ENCODE measurements at places on chromosomes 5 and 9. TPM values are rescaled to one million over a fixed set of nuclear protein-coding genes. Genes with fewer than 3 reads are reported as not detected.

DNA sequence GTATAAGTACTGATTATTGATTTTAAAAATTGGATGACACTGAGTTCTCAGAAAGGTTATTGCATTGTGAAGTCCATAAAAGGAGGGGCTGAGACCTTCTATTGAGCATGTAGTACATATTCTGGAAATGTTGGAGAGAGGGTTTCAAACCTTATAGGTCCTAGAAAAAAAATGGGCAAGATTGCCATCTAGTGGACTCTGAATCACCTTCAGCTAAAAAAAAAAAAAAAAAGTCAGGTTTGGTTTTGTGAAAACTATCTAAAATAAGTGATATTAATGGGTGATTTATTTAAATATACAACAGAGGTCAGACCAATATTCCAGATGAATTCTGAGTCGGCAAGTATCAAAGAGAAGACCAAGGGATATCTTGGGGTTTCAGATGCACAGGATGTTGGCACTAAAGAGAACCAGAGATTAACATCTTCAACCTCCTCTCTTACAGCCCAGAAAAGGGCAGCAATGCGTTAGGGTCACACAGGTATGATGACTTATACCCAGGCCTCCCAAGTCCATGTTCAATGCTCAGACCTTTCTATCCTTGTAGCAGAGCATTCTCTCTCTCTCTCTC lies 109.8 kb upstream of the NMUR2 start:
- no peak overlapping the region for H3K4me3 ChIP-seq
- no peak overlapping the region for H3K27ac ChIP-seq
- no peaks in the 10 kb centered on the region for H3K36me3 ChIP-seq

GRCh38 chr5:93099902-93100347 lies 481.1 kb downstream of the NR2F1-AS1 start:
- no peak for DNase-seq
- no peak overlapping the region for H3K4me3 ChIP-seq
- no peaks in the 10 kb centered on the region for H3K4me1 ChIP-seq
- H3K27me3 ChIP-seq: no peaks in the 10 kb centered on the region

GRCh38 chr9:131271506-131271931 lies 4.8 kb downstream of the FAM78A start:
- no peak for DNase-seq
- H3K4me1 ChIP-seq: peaks cover 52% of the 10 kb centered on the region
- no peaks in the 10 kb centered on the region for H3K27me3 ChIP-seq
- no peaks in the 10 kb centered on the region for H3K36me3 ChIP-seq
- H3K4me3 ChIP-seq: peak overlapping the region; percentile 91

DNA sequence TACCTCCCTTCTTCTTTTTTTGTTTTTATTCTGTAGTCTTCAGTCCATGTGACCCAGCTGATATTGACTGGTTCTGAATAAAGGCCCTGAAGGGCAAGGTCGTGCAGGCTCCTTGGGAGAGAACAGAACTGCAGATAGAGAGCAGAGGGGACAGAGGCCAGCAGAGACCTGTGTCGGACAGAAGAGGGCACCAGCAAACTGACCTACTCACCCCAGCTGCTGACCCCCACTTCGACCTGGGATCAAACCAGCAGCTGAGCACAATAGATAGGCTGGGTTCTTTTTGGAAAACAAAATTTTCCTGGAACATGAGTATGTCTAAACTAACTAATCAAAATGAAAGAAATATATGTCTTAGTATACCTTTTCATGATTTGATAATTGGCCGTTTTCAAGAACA lies 695.1 kb downstream of the NR2F1-AS1 start:
- H3K4me3 ChIP-seq: no peak overlapping the region
- no peak for DNase-seq
- H3K27me3 ChIP-seq: no peaks in the 10 kb centered on the region
- no peaks in the 10 kb centered on the region for H3K4me1 ChIP-seq
- no peaks in the 10 kb centered on the region for H3K36me3 ChIP-seq

- no peak within 1 kb of the TSS for H3K27ac ChIP-seq
- DNase-seq: no peak
- H3K4me1 ChIP-seq: no peaks in the 10 kb centered on the region
- H3K27me3 ChIP-seq: peaks cover 8% of the 10 kb centered on the region
- no peaks in the 10 kb centered on the region for H3K36me3 ChIP-seq
Observed at GRCh38 chr9:122228568-122229484, at the start of gene LHX6. Gene LHX6 (minus strand): TSS chr9:122228957. CDS start chr9:122228740, 217 bp downstream.

GRCh38 chr5:84524491-84524890 lies 139.8 kb upstream of the EDIL3 start:
- no peaks in the 10 kb centered on the region for H3K4me1 ChIP-seq
- H3K4me3 ChIP-seq: no peak overlapping the region
- H3K27ac ChIP-seq: no peak overlapping the region
- no peaks in the 10 kb centered on the region for H3K36me3 ChIP-seq
- no peaks in the 10 kb centered on the region for H3K27me3 ChIP-seq

GRCh38 chr5:65961633-65962032 lies 35.3 kb downstream of the ERBIN start:
- no peaks in the 10 kb centered on the region for H3K27me3 ChIP-seq
- no peaks in the 10 kb centered on the region for H3K36me3 ChIP-seq
- peaks cover 47% of the 10 kb centered on the region for H3K4me1 ChIP-seq
- DNase-seq: no peak

PCDHGA2 gene
- total RNA-seq: 0.23 TPM

DNA sequence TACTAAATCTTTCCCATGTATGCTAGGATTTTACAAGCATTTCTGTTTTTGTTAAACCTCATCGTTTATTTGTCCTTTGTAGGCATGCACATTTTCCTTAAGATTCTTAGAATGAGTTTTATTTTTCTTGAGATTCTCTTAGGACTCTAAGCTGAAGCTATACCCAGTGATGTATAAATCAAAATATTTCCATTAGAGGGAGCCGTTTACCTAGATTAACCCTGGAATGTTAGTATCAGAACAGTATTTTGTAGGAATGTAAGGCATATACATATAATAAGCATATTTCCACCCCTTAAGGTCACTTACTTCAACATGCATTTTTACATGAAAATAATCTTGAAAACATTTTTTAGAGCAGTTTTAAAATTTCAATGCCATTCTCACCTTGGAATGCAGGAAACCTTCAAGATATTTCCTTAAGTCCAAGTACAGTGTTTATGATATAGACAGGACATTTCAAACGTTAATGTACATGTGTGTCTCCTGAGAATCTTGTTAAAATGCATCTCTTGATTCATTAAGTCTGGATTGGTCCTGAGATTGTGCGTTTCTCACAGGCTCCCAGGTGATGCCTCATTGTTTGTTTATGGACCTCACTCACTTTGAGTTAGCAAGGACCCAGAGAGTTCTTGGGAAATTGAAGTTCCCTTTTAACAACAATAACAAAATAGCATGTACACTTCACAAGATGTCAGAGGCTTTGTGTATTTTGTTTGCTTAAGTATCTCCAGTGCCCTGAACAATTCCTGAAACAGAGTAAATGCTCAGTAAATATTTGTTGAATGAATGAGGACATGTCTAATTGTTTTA lies 34.9 kb upstream of the FCHO2 start:
- no peaks in the 10 kb centered on the region for H3K36me3 ChIP-seq
- no peak for DNase-seq
- H3K27me3 ChIP-seq: no peaks in the 10 kb centered on the region
- H3K27ac ChIP-seq: no peak overlapping the region
- H3K4me3 ChIP-seq: no peak overlapping the region

DNA sequence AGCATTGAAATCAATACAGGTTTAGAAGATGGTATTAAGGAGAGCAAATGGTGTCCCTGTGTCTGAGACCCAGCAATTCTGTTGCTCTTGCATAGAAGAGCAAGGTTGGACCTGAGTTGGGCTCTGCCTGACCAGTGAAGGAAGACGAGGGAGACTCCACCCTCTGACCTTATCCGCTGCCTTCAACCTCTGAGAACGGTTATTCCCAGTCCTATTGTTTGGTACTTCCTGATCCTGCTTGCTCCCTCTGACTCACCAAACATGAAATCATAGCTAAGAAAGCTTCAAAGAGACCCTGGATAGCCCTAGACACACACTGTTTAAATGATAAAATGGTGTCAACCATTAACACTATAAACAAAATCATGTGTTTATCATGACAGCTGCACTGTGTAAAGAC lies 218.5 kb downstream of the PLK2 start:
- no peak overlapping the region for H3K27ac ChIP-seq
- no peak overlapping the region for H3K4me3 ChIP-seq
- no peaks in the 10 kb centered on the region for H3K36me3 ChIP-seq
- H3K4me1 ChIP-seq: no peaks in the 10 kb centered on the region

DNA sequence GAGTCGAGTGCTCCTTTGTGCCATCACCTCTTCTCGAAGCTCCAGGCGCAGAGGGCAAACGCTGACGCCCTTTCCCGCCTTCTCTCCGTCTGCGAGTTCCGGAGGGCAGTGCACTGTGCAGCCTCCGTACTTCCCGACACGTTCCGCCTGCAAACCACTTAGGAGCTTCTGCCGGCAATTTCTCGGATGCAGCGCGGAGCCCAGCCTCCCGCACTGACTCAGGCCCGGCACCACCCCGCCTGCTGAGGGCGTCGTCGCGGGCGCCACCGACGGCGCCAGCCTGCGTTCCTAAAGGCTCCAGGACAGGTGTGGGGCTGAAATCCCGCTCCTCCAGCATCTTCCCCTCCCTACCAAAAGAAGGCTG lies 9.3 kb upstream of the TRIM36 start:
- peaks cover 17% of the 10 kb centered on the region for H3K4me1 ChIP-seq
- peaks cover 71% of the 10 kb centered on the region for H3K27me3 ChIP-seq
- H3K27ac ChIP-seq: no peak overlapping the region
- H3K4me3 ChIP-seq: no peak overlapping the region

CNTLN gene
- total RNA-seq: 0.11 TPM

DNA sequence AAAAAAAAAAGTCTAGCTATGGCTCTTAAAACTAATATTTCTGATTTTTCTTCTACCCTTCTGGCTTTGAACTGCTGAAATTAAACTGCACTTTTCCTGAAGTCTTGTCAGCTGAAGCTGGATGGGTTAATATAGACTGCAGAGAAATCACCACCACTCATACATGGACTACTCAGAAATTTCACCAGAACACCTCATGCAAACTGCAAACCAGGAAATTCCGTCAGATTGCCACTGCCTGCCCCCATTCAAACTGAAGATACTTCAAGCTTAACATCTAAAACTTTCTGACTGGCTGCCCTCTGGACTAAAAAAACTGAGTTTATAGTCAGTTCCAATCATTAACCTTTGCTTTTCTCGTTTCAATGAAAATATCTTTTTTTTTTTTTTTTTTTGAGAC lies 11.6 kb upstream of the ANXA2R start:
- no peak overlapping the region for H3K4me3 ChIP-seq
- DNase-seq: no peak
- no peaks in the 10 kb centered on the region for H3K27me3 ChIP-seq
- H3K4me1 ChIP-seq: no peaks in the 10 kb centered on the region
- H3K27ac ChIP-seq: no peak overlapping the region
- peaks cover 5% of the 10 kb centered on the region for H3K36me3 ChIP-seq

DNA sequence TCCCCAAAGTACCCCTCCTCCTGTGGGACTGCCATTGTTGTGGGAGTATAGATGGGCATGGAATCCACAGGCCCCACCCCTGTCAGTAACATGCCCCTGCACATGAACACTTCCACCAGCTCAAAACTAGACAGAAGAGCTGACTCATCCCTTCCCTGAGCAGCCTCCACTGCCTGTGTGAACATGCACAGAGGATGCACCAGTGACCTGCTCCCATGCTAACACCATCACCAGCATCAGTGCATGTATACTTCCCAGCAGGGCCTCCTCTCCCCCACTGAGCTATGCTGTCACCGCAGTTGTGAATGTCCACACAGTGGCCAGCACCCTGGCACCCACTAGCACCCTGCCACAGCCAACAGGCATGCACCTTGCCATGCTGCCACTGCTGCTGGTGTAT lies 939.8 kb downstream of the EFNA5 start:
- no peak overlapping the region for H3K27ac ChIP-seq
- no peaks in the 10 kb centered on the region for H3K4me1 ChIP-seq
- no peaks in the 10 kb centered on the region for H3K36me3 ChIP-seq
- no peak overlapping the region for H3K4me3 ChIP-seq

- H3K27ac ChIP-seq: no peak overlapping the region
- no peaks in the 10 kb centered on the region for H3K36me3 ChIP-seq
- DNase-seq: no peak
- no peaks in the 10 kb centered on the region for H3K27me3 ChIP-seq
- H3K4me1 ChIP-seq: no peaks in the 10 kb centered on the region
Observed at GRCh38 chr9:34486572-34486971, 28.0 kb downstream of the DNAI1 start.

GRCh38 chr5:55421074-55421529 lies 113.3 kb downstream of the MTREX start:
- no peak overlapping the region for H3K27ac ChIP-seq
- H3K4me3 ChIP-seq: no peak overlapping the region
- H3K36me3 ChIP-seq: peaks cover 23% of the 10 kb centered on the region
- no peak for DNase-seq
- peaks cover 12% of the 10 kb centered on the region for H3K4me1 ChIP-seq

TMEM252 gene
- total RNA-seq: not detected

GRCh38 chr5:73321757-73322436 lies 126.7 kb downstream of the FOXD1 start:
- H3K4me1 ChIP-seq: no peaks in the 10 kb centered on the region
- peaks cover 4% of the 10 kb centered on the region for H3K27me3 ChIP-seq
- DNase-seq: no peak
- no peaks in the 10 kb centered on the region for H3K36me3 ChIP-seq
- H3K27ac ChIP-seq: no peak overlapping the region

SLCO4C1 gene
- total RNA-seq: 0.30 TPM

GPRIN1 gene
- 0.44 TPM for total RNA-seq

DNA sequence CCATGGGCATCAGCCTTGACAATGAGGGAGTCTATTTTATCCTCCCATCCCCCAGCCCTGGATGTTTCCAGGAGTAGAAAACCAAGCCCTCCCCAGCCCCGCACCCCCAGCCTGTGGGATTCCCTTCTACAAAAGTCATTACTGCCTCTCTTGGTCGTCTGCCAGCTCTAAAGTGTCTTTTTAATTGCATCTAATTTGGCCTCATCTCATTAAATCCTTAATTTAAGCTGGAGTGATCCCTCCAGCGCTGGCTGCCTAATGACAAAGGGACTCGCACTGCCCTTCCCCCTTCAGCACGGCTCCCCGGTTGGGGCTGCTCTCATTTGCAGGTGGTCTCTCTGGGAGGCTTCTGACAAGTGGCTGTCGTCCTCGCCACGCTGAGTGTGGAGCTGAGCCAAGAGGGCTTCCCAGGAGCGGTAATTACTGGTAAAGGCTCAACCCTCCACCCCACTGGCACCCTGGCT lies 107.9 kb upstream of the ALDH1B1 start:
- no peak overlapping the region for H3K27ac ChIP-seq
- no peaks in the 10 kb centered on the region for H3K36me3 ChIP-seq
- H3K4me1 ChIP-seq: no peaks in the 10 kb centered on the region
- no peak overlapping the region for H3K4me3 ChIP-seq
- no peaks in the 10 kb centered on the region for H3K27me3 ChIP-seq

DNA sequence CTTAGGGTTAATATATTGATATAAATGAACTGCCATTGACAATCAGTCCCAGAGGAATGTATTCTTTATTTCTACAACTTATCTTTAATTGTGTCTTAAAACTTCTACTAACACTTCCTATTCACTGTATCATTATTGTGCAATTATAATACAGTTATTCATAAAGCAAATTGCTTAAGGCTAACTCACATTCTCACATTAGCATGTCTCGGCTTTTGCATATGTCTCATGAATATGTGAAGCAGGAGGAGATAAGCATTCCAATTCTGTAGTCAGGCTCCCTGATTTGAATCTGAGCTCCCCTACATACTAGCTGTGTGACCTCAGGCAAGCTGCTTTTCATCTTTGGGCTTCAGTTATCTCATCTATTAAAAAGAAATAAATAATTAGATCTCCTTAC lies 45.4 kb downstream of the PLGRKT start:
- H3K4me3 ChIP-seq: no peak overlapping the region
- no peaks in the 10 kb centered on the region for H3K27me3 ChIP-seq
- H3K36me3 ChIP-seq: no peaks in the 10 kb centered on the region
- H3K4me1 ChIP-seq: peaks cover 5% of the 10 kb centered on the region

C5orf63 gene
- total RNA-seq: 13.1 TPM

FCN2 gene
- total RNA-seq: not detected

Measured in CD4-positive, alpha-beta memory T cell (primary cell).